AG09309 (cell line): ENCODE measurements at places on chromosomes 6 and 20.
A peak's percentile ranks its signal among the peaks of the same experiment; 100 is the strongest.

GRCh38 chr6:34389034-34389433, 3.4 kb downstream of the NUDT3 start:
- DNase-seq: no peak

GRCh38 chr6:87276624-87277023, 45.8 kb upstream of the SMIM8 start:
- DNase-seq: no peak

DNA sequence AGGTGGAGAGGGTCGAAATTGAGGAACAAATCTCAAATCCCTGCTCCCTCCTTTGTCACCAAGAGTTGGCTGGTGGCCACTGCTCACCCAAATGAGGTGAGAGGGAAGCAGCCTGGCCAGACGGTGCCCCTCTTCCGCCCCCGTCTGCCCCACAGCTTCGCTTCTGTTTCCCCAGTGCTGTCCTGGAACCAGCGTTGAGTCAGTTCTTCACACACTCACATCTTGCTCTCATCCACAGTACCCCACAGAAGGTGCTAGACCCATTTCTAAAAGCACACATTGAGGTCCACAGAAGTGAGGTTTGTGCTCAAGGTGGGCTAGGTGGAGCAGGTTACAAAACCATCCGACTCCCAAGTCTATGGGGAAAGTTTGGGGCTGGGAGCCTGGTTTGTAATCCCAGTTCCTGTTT, 3.8 kb downstream of the CEBPB start:
- DNase-seq: no peak

- DNase-seq: no peak
These were observed 54.9 kb downstream of the RPP40 start for GRCh38 chr6:4948781-4949450.

- peak; percentile 4 for DNase-seq
These were observed 18.4 kb downstream of the SCP2D1 start for GRCh38 chr20:18831830-18832499.

DNA sequence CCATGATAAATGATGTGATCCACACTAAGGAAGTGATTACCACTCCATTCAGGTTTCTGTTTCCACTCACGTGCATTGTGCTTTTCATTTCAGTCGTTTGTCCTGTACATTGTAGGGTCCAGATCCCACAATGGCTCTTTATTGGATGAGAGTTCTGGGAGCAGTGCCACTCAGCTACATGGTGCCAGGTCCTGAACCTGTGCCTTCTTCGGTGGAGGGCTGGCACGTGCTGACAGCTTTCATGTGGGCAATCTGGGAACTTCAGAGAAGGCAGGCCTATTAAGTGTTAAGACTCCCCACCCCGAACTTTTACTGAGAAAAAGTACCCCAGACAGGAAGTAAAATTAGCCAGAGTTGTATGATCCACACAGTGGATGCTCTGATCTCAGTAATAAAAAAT, 255.0 kb downstream of the ESR1 start:
- DNase-seq: no peak

GRCh38 chr6:65701325-65701724, 5.7 kb downstream of the EYS start:
- DNase-seq: no peak

DNA sequence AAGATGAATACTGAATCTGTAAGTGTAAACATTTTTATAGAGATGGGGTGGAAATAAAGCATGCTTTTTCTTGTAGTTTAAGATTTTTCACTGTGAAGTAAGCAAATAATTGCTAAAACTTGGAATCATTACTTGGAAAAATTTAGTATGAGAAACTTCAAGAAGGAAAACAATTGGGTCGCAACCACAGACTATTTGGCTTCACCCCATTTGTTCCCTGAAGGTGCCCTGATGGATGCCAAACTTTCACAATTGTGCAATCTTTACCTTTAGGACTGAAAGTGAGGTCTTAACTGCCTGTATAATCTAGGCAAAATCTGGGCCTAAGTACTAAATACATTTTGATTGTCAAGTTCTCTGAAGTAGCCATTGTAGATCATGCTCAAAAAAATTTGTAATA, 330.1 kb downstream of the HDGFL1 start:
- no peak for DNase-seq

- no peak for DNase-seq
These were observed 269.0 kb downstream of the SMOC2 start for GRCh38 chr6:168709991-168710390.
